ENCODE measurements at places on chromosomes 3 and 15. TPM values are rescaled to one million over a fixed set of nuclear protein-coding genes. Genes with fewer than 3 reads are reported as not detected.

DNA sequence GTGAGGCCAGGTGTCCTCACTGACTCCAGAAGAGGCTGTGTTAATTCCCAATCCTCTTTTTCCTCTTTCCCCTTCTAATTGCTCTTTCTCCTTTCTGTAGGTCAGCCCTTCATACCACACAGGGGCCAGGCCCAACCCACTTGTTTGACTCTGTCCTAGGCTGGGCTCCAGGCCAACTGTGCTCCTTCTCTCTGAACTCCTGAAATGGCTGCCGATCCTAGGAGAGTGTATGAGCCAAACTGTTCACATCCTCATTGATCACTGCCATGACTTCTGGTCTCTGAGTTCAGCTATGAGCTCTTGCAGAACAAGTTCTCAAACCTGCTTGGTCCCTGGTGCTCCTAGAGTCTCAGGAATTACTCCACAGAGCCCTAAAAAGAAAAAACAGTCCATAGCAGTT, 145.1 kb downstream of the VGLL4 start:
- DNase-seq: no peak

GRCh38 chr15:60228101-60228500, 169.7 kb downstream of the ANXA2 start:
- no peak for DNase-seq

GRCh38 chr3:166829896-166830295, 550.2 kb downstream of the ZBBX start:
- DNase-seq: no peak

GRCh38 chr3:25899352-25900101, 109.6 kb downstream of the OXSM start:
- DNase-seq: no peak

PTH1R gene
- not detected for total RNA-seq

- no peak for DNase-seq
Observed at GRCh38 chr3:50139718-50140423, 15.3 kb upstream of the SEMA3F start.

GRCh38 chr3:152402695-152403451, 134.1 kb downstream of the MBNL1 start:
- no peak for DNase-seq

DNA sequence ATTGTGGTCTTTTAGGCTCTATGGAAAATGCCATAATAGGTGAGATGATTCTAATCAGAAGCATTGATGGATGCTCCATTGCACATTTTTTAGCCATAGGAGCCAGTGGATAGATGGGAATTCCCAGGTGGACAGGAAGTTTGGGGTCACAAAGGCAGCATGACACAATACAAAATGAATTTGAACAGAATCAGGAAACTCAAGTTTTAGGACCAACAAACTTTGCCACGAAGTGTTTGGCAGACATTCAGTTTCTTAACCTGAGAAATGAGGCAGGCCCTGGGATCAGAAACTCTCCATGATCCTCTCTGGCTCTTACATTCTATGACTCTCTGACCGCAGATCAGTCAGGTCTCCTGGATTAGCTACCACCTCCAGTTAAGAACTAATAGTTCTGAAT, 275.4 kb downstream of the TIGIT start:
- DNase-seq: no peak

DNA sequence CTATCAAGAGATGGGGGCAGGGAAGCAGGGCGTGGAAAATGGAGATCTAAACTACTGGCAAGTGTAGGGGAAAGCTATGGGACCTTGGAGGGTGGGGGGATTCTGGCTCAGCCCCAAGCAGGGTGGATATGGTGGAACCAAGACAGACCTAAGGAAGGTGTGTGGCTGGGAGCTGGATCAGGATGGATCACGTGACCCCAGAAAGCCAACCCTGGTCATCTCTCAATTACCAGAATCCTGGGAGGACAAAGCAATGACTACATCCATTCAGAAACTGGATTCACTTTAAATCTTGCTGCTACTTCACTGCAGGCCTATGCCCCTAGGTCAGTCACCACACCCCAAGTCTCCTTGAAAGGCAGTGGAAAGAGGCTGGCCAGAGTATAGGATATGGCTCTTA, 68.4 kb downstream of the WHAMM start:
- no peak for DNase-seq

PARP3 gene
- total RNA-seq: 8.7 TPM

DNA sequence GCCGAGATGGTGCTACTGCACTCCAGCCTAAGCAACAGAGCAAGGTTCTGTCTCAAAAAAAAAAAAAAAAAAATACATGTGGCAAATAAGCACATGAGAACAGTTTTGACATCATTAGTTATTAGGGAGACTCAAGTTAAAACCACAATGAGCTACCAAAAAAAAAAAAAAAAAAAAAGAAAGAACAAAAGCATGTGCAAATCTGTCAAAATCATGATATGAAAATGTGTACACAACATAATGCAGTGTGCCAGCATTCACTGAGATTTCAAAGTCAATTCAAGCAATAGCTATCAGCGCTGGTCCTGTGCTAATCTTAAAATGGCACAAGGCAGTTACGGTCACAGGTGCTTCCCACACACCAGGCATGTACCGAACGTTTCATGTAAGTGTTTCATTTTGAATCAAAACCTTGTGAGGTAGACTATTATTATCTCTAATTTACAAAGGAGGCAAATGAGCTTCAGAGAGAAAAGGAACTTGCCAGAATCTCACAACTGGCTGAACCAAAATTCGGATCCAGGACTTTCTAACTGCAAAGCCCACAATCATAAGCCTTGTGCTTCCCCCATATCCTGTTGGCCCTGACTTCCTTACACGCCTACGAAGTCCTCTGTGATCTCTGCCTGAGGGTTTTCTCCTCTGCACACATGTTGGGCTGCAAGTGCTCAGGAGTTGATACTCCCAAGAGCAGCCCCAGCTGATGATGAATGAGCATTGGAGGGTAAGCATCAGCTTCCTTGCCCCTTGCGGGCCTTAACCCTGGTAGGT, 200.1 kb upstream of the PROK2 start:
- no peak for DNase-seq

- DNase-seq: no peak
Observed at GRCh38 chr3:71277341-71277740, 306.2 kb downstream of the FOXP1 start.

- DNase-seq: no peak
Observed at GRCh38 chr3:186097663-186098451, 11.0 kb downstream of the ETV5 start.

DNA sequence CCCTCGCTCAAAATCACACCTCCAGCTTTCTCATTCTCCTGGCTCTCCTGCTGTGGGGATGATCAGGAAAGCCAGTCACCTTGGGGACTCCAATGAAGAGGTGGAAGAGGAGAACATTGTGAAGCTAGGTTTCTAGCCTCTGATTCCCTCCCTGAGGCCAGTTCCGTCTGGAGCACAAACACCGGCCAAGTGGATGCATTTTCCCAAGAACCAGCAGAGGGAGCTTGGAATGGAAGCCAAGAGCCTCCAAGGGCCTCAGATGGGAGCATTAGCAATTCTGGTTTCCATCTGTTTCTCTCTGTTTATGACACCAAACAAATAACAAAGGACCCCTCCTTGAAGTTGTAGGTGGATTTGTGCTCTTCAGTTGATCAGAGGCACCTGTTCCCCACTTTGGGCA, 40.6 kb upstream of the NMNAT3 start:
- DNase-seq: no peak

- DNase-seq: no peak
Observed at GRCh38 chr3:118505784-118506183, 528.9 kb downstream of the IGSF11 start.

DNA sequence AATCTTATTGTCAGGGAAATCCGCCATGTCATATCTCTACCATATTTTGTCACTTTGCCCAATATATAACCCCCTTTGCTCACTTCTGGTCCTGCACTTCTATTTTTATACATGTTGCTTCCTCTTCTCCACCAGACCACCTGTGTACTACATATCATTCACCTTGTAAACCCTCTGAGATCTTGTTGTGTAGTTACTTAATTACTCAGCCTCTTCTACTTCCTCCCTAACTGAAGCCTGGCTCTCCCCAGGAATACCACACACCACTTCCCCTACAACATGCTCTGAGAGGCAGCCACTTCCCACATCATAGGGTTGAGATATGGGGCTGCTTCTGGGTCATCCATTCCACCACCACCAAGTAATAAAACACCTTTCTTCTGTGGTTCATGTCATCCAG, 10.0 kb downstream of the HEXA start:
- no peak for DNase-seq

- DNase-seq: no peak
Observed at GRCh38 chr15:90883976-90884718, at the start of gene FES. Gene FES, plus strand, starts transcription at chr15:90884504. Its CDS starts 542 bp downstream, at chr15:90885046.

C3orf20 gene
- total RNA-seq: not detected

GRCh38 chr3:171874251-171874681, 31.1 kb downstream of the TMEM212 start:
- DNase-seq: no peak

- no peak for DNase-seq
Observed at GRCh38 chr3:129317014-129317771, 38.5 kb downstream of the HMCES start.

- DNase-seq: peak; percentile 47
Observed at GRCh38 chr15:63473999-63474809, 30.2 kb upstream of the USP3 start.

GRCh38 chr15:62474771-62475124, 309.7 kb upstream of the C2CD4B start:
- DNase-seq: no peak

GRCh38 chr3:151347432-151347831, 18.1 kb upstream of the P2RY13 start:
- DNase-seq: no peak

RASL12 gene
- total RNA-seq: not detected

GRCh38 chr15:51203797-51204196, 109.1 kb upstream of the TNFAIP8L3 start:
- no peak for DNase-seq

DNA sequence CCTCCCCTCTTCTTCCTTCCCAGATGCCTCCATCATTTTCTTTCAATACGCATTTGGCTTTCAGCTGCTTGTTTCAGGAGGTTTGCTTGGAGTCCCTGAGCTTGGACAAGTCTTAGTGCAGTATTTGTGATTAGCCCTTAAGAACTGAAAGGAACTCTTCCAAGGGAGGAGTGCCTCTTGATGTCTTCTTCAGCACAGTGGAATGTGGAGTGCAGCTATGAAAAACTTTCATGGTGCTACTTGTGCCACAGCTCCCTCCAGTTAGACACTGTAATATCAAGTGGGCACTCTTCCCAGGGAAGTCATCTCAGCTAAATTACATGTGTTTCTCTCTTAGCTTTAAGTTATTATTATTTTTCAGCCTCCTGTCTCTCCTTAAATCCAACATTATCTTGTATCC, 173.1 kb downstream of the NECTIN3 start:
- DNase-seq: no peak

PLA2G4E gene
- total RNA-seq: not detected

DNA sequence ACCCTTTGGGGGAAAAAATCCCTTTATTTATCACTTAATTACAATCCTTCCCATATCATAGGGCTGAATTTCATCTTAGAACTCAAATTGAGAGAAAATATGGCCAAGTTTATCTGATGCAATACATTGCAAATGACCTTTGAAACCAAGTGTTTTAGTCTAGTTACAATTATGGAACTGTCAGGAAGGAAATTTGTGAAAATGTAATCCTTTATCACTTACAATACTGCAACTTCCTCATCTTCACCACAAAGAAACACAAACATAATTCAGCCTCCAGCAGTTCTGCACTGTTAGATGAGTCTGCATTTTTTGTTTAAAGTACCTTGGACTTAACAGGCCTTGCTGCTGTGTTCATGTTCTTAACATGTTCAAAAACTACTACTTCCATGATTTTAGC, 4.6 kb downstream of the CCPG1 start:
- no peak for DNase-seq

P2RY1 gene
- total RNA-seq: 0.22 TPM

- no peak for DNase-seq
Observed at GRCh38 chr3:170660139-170660538, 74.3 kb upstream of the SLC7A14 start.

DNA sequence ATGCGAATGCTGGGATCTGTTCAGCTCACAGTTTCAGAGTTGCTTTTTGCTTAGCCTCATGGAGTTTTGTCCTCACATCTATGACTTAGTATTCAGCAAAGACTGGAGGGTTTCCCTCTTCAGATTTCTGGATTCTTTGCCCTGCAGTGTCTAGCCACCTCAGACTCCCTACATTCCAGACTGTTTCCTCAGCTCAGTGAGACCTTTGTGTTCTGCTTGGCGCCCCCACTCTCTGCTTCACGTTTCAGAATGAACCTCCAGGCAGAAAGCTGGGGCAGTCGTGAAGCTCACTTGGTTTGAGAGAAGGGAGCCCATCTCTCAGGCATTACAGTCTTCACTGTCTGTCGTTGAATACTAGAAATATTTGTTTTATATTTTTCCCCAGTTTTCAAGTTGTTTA, 118.1 kb downstream of the CACNA1D start:
- no peak for DNase-seq

DNA sequence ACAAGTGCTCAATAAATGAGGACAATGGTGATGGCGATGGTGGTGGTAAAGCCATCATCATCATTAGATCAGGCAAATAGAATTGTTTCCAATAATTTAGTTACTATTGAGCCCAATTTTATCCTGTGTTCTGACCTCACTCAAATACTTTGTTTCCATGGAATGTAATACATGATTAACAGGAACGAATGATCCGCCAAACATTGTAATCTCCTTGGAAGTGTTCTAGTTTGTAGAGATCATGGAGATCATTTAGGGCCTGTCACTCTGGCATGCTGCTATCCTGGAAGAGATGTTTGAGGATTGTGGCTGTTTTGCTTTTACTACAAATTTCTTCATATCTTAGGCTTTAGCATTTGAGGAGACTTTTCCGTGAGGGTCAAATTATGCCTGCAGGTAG, 2.8 kb downstream of the COL6A6 start:
- DNase-seq: no peak

GRCh38 chr15:88913017-88913849, at the start of gene MFGE8:
Gene MFGE8, minus strand, starts transcription at chr15:88913379. Its CDS starts 60 bp downstream, at chr15:88913319.
- peak; percentile 59 for DNase-seq

DNA sequence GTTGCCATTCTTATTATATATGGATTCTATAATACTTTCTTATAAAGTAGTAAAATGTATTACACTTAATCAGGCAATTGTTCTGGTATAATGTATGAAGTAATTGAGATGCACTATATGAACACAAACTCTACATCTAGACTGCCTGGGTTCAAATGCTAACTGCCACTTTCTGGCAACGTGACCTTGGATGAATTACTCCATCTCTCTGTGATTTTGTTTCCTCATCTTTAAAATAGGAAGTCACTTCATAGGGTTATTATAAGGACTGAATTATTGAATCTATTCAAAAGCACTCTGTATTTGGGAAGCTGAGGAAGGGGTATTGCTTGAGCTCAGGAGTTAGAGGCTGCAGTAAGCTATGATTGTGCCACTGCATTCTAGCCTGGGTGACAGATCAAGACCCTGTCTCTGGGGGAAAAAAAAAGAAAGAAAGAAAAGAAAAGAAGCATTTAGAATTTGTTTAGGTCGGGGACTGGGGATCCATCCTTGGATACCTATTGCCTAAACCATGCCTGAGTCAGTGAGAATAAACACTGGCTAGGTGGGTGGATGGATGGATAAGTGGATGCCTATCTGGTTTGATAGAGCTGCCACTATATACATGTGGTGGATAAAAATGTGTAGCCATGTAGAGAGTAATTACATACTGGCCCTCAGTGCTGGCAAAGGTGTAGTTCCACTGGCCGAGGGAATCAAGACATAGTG, 2.5 kb downstream of the TM4SF1 start:
- no peak for DNase-seq
